ENCODE measurements at places on chromosomes 4 and X. TPM values are rescaled to one million over a fixed set of nuclear protein-coding genes. Genes with fewer than 3 reads are reported as not detected.

EDA2R gene
- polyA plus RNA-seq = 0.63 TPM

CXCL11 gene
- polyA plus RNA-seq = 0.38 TPM

CITED1 gene
- polyA plus RNA-seq = 13.3 TPM

CSAG3 gene
- polyA plus RNA-seq = not detected

HERC5 gene
- 4.9 TPM for polyA plus RNA-seq

NSUN7 gene
- 15.0 TPM for polyA plus RNA-seq

GPR34 gene
- polyA plus RNA-seq = 6.0 TPM

GAGE12J gene
- not detected for polyA plus RNA-seq

SSX4B gene
- not detected for polyA plus RNA-seq

MMAA gene
- polyA plus RNA-seq = 10.9 TPM

HHIP gene
- polyA plus RNA-seq = 2.4 TPM

MAGEA2 gene
- polyA plus RNA-seq = not detected

AKAP14 gene
- polyA plus RNA-seq = 0.14 TPM

RAB33A gene
- 0.97 TPM for polyA plus RNA-seq

GRCh38 chr4:1061056-1061700 is 49.8 kb downstream of the FGFRL1 start:
- DNase-seq = no peak

- no peak for DNase-seq
These were observed 7.3 kb upstream of the TMEM185A start for GRCh38 chrX:149638860-149639259.

- DNase-seq = no peak
These were observed 34.9 kb downstream of the DRD5 start for GRCh38 chr4:9816285-9816684.

DNA sequence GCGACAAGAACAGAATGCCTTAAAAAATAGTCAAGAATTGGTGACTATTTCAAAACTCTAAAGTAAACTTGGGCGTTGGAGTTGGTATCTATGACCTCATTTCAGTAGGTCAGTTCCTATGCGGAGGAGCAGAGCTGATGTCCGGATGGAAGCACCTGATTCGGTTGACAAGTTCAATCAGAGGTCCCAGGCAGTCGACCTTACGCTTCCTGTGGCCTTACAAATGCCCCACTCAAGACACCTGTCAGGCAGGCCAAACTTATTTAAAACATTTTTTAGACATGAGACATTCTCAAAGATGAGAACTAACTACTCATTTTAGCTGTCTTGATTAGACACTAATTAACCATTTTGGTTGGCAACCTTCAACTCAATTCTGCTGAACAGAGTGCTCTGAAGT is 137.7 kb upstream of the ADAMTS3 start:
- DNase-seq = no peak

DNA sequence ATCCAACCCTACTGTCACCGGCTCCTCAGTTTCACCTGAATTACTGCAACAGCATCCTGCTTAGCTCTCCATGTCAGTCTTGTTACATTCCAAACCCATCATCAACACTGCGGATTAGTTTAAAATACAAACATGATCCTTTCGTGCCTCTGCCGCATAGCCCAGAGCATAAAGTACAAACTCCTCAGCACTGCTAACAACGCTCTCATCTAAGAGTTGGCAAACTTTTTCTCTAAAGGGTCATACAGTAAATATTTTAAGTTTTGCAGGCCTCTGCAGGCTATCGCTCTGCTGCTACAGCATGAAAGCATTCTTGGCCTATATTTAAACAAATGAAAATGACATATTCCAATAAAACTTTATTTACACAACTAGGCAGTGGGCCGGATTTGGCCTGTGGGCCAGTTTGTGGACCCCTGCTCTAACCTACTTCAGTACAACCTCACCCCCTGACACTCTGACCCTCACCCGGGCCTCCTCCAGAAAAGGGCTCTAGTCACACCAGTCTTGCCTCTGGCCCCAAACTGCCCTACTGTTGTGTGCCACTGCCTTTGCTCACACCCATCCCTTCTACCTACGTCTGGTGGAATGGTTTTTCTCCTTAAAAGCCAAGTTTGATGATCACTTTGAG is 7.2 kb downstream of the STX18 start:
- no peak for DNase-seq

DNA sequence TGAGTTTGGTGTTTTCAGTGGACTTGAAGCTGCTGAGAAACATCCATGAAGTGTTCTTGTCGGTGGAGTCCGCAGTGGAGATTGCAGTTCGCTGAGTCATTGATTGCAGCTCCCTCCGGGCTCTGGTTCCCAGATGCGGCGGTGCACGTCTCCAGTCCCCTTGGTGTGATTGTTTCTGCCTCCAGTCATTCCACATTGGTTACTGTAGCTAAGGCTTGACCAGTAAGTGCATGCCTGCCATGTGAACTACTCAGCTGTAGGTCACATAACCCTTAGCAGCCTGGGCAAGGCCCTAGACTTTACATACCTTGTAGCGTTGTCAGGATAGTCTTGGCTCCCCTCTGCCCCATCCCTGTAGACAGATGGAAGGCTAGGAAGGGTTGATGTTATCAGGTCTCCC is 53.8 kb upstream of the CLCN4 start:
- DNase-seq = no peak

DNA sequence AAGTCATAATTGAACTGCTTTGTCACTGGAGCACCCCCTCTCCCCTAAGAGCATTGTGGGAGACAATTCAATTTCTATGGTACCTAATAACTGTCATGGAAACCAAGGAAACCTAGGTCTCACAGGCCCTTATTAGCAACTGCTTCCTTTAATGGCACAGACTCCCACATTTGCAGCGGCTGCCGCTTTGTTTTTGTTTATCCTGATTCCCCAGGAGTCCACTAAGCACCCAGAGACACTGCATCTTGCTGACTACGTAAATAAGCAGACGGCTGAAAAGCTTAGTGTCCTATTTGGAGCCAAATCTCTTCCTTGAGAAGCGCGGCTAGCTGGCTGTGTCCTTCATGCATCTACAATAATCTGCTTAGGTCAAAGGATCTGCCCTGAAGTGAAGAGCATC is 494.4 kb downstream of the TMA16 start:
- peak; percentile 1 for DNase-seq

DNA sequence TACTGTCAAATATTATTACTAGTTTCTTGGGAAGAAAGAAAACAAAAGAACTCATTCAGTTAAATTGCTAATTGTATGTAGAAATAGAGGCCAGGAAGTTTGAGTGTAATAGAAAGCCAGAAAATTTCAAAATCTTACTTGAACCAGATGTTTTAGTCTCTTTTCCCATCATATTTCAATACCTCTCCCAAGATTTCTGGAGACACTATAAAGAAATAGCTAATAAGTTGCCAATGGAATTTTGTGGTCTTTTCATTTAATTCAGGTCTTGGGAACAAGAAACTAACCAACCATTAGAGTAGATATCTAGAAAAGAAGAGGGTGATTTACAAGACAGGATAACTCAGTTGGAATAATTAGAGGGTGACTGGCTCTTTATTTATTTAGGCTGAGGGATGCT is 112.2 kb downstream of the AGTR2 start:
- DNase-seq = no peak

- DNase-seq = no peak
These were observed 122.3 kb downstream of the PDLIM5 start for GRCh38 chr4:94574050-94574449.

GRCh38 chr4:7186031-7186430 is 6.3 kb upstream of the SORCS2 start:
- no peak for DNase-seq

- no peak for DNase-seq
These were observed 1346.7 kb upstream of the IGFBP7 start for GRCh38 chr4:58456727-58457384.

DNA sequence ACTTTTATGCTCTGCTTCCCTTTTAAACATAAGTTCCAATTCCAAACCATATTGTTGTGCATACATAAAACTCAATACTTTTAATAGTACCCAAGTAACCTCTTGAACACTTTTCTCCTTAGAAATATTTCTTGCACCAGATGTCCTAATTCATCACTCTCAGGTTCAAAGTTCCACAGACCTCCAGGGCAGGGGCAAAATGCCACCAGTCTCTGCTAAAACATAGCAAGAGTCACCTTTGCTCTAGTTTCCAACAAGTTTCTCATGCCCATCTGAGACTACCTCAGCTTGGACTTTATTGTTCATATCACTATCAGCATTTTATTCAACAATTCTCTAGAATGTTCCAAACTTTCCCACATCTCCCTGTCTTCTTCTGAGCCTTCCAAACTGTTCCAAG is 13.7 kb upstream of the ASIC5 start:
- no peak for DNase-seq

- DNase-seq = no peak
These were observed 16.4 kb downstream of the TRPC5OS start for GRCh38 chrX:111892375-111892774.

DNA sequence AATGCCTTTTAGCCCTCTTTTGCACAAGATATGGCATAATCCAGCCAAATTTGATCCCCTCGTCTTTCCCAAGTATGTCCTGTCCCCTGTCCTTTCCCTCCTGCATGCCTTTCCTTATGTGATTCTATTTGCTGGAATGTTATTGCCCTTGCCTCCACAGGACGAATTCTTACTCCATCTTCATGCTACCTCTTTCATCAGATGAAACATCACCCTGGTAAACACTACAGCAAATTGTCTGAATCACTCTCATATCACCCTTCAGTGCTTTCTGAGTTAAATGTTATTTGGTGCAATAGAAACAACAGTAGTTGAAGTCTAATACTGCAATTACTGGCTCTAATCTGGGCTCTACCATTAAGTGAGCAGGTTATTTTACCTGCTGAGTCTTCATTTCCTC is 52.2 kb upstream of the FAT1 start:
- DNase-seq = no peak

- no peak for DNase-seq
These were observed 43.8 kb downstream of the TNIP2 start for GRCh38 chr4:2712261-2712842.

DNA sequence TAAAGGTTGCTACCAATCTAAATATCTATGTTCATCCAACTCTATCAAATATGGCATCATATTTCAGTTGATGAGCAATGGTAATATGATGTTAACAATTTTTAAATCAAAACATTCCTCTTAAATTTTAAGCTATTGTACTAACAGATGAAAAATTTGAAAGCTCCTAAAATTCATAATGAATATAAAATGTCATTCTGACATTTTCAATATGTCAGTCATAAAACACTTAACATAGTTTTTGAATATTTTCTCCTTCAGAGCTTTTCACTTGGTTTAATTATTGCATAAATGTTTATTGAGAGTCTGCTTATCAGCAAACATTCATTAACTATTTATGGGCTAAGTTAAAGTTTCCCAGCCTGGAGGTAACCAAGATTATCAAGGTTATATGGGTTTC is 11.8 kb downstream of the ARSJ start:
- no peak for DNase-seq

All from renal pelvis (tissue), 12 donors.